Heart right ventricle (tissue), 16 donors: ENCODE measurements at places on chromosomes 12 and 14. TPM values are rescaled to one million over a fixed set of nuclear protein-coding genes. Genes with fewer than 3 reads are reported as not detected.

Gene CEP290
- 2.6 TPM for polyA plus RNA-seq

Gene RBP5
- 1.8 TPM for polyA plus RNA-seq

DNA sequence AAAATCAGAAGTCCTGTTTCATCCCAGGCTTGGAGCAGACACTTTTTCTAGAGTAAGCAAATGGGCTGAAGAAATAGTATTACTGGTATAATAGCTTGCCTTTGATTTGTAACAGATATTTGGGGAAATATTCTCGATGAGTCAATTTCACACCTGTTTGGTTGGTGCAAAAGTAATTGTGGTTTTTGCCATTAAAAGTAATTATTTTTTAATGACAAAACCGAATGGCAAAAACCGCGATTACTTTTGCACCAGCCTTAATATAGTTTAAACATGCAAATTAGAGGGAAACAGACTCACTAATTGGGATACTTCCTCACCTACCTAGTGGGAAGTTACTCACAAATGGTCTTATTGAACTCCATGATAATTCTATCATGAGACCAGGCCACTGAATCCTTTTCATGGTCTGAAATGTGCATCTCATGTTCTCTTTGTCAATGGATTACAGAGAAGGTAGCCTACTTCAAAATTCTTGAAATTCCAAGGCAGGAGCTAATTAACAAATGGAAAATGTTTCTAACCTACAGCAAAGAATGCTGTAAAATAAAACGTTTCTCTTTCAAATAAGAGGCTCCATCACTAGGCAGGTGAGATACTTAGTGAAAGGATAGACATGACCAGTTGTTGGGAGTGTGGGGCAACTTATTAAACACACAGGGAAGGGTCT, 391.3 kb downstream of the EMP1 start:
- no peak overlapping the region for H3K4me3 ChIP-seq
- no peaks in the 10 kb centered on the region for H3K27me3 ChIP-seq
- H3K27ac ChIP-seq: no peak overlapping the region
- H3K36me3 ChIP-seq: no peaks in the 10 kb centered on the region

GRCh38 chr14:81276073-81277069, 55.6 kb upstream of the GTF2A1 start:
- no peaks in the 10 kb centered on the region for H3K36me3 ChIP-seq
- H3K4me3 ChIP-seq: no peak overlapping the region
- no peaks in the 10 kb centered on the region for H3K27me3 ChIP-seq
- DNase-seq: no peak
- H3K4me1 ChIP-seq: no peaks in the 10 kb centered on the region

GRCh38 chr12:102512523-102512922, 32.2 kb upstream of the IGF1 start:
- H3K27ac ChIP-seq: no peak overlapping the region
- DNase-seq: no peak
- no peaks in the 10 kb centered on the region for H3K36me3 ChIP-seq
- H3K4me1 ChIP-seq: no peaks in the 10 kb centered on the region
- H3K27me3 ChIP-seq: no peaks in the 10 kb centered on the region
- H3K4me3 ChIP-seq: no peak overlapping the region

DNA sequence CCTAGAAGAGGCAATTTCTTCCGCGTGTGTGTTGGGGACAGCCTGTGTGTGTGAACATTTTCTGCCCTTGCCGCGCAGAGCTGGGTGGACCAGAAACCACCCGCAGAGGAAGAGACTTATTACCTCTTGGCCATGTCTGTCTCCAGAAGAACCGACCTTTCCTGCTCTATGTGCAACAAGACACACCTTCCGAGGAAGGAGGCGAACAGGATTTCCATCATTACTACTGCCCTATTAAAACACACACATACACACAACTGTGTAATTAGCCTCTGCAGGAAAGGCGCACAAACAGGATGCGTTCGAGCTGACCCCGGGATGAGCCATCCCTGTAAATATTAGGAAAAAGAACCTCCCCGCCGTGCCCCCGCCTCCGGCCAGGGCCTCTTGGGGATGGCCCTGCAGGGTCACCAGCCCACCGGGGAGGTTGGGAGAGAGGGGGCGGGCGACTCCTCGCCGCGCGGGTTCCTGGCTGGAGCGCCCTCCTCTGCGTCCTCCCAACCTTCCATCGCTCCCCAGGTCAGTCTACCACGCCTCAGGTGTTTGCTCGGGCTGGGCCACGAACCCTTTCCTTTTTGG, 484 bp upstream of the PRKCH start:
- H3K27ac ChIP-seq: peak overlapping the region; percentile 91
- no peak for DNase-seq
- H3K27me3 ChIP-seq: no peaks in the 10 kb centered on the region
- no peaks in the 10 kb centered on the region for H3K36me3 ChIP-seq
- H3K4me1 ChIP-seq: peaks cover 21% of the 10 kb centered on the region

GRCh38 chr14:68140076-68140741, 320.6 kb downstream of the RAD51B start:
- H3K27ac ChIP-seq: peak overlapping the region; percentile 78
- H3K4me3 ChIP-seq: no peak overlapping the region
- DNase-seq: no peak
- H3K36me3 ChIP-seq: no peaks in the 10 kb centered on the region

- H3K27ac ChIP-seq: peak overlapping the region; percentile 63
- H3K27me3 ChIP-seq: no peaks in the 10 kb centered on the region
- H3K4me1 ChIP-seq: peaks cover 49% of the 10 kb centered on the region
- H3K4me3 ChIP-seq: no peak overlapping the region
These were observed 32.0 kb downstream of the CHGA start for GRCh38 chr14:92954933-92955332.
